Left renal cortex interstitium (tissue), 4 donors: ENCODE measurements at places on chromosomes 12 and 14. TPM values are rescaled to one million over a fixed set of nuclear protein-coding genes. Genes with fewer than 3 reads are reported as not detected.

DNA sequence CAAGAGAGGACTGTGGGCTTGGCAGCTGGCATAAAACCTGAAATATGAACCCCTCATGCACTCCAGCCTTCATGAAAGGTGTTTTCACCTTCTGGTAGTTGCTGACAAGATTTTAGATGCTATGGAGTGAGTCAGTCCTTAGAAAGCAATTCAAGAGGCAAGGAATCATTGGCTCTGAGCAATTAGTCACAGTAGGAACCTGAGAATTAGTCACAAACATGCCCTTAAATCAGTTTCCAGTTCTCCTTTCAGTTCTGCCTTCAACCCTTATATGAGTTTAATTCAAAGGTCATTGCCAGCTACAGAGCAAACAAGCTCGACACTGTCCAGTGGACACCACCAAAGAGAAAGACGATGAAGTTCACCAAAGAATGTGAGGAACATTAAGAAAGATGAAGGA, 472.3 kb downstream of the GLT1D1 start:
- no peak for DNase-seq

The OTX2 gene
- polyA plus RNA-seq: not detected

The NEUROD4 gene
- not detected for polyA plus RNA-seq

The CCDC77 gene
- polyA plus RNA-seq: 23.3 TPM

- no peak for DNase-seq
Observed at GRCh38 chr14:41868396-41868795, 261.7 kb downstream of the LRFN5 start.

The NTF3 gene
- polyA plus RNA-seq: 6.4 TPM

GRCh38 chr12:28099871-28100270, 90.4 kb upstream of the CCDC91 start:
- no peak for DNase-seq

DNA sequence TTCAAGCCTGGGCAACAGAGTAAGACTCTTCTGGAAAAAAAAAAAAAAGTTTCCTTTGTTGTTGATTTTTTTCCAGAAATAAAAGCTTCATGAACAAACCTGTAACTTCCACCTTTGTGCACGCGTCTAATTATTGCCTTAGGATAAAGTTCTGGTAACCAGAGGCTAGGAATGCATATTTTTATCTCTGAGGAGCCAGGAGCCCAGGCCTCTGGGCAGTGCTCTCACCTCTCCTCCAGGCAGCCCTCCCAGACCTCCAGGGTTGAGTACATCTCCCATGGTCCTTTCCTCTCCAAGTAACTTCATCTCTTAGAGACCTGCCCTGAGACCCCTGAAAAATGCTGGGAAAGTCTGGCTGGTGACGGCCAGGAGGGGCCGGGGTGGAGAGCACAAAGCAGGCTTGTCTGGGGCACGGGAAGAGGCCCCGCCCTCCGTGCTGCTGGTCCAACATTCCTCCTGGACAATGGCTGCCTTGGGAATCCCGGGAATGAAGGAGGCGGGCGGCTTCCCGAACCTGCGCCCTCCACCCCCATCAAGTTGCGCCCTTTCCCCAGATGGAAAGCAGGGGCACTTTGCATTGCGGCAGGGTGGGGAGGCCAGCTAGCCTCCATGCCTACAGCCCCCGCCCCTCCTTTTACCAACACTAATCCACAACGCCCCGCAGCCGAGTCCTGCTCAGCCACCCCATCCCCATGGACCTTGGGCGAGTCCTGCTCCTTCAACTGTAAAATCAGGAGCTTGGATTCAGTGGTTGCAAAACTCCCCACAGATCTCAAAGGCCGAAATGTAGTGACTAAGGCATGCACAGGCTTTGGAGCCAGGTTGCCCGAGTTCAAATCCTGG, 7.3 kb upstream of the FIGNL2 start:
- DNase-seq: no peak

The DERA gene
- polyA plus RNA-seq: 48.4 TPM

The SERPINA10 gene
- 0.78 TPM for polyA plus RNA-seq

GRCh38 chr14:90299408-90299807, 32.3 kb downstream of the NRDE2 start:
- DNase-seq: no peak

DNA sequence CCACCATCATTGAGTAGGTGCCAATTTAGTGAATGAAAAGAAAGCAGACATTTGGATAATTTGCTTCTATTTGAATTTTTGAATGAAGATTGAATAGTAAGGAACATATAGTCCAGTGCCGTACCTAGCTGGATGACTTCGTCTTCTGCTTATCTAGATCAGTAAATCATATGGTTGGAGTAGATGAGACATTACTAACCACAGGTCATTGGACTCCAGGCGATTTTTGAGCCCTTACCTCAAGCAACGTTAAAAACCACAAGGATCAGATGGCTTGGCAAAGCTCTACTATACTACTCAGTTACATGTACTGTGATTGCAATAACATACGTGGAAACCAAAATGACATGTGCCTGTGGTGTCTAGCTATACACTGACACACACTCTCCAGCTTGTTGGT, 1.7 kb upstream of the SPATS2 start:
- no peak for DNase-seq

- DNase-seq: no peak
Observed at GRCh38 chr14:58096731-58097130, 55.3 kb downstream of the ARMH4 start.

The KRT77 gene
- polyA plus RNA-seq: not detected

- no peak for DNase-seq
Observed at GRCh38 chr12:120775862-120776552, 50.4 kb downstream of the ACADS start.

The DCP1B gene
- 28.8 TPM for polyA plus RNA-seq
